ENCODE measurements at places on chromosomes 13 and 19.

DNA sequence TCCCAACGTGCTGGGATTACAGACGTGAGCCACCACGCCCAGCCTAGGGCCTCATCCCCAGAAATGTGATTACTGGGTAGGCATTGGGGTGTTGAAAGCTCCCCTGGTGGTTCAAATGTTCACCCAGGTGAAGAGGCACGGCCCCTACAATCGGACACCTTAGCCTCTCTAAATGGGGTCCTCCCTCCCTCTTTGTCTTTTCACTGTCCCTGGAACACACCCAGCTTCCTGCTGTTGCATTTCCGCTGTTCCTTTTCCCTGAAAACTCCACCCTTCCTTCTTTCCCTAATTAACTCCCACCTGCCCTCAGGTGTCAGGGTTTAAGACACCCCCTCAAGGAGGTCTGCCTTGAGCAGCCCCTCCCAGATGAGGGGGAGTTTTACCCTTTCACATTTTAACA is 3.6 kb upstream of the PRODH2 start:
- no peak for DNase-seq

- no peak for DNase-seq
These were observed 12.0 kb upstream of the NUMBL start for GRCh38 chr19:40702337-40703012.

DNA sequence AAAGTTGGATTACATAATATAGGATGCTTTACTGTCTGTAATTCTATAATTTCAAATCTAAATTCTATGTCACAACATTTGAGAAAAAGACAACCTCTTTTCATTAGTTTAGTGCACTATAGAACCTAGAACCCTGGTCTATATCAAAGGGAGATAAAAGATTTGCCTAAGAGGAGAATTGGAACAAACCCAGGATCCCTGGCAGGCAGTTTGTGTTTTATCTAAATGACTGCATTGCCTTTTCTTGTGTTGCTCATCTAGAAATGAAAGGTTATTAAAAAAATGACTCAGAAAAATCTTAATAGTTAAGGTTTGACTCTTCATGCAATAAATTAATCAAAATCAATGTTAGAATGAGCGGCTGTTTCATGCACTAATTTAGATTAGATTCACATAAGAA is 96.7 kb downstream of the PCDH9 start:
- no peak for DNase-seq

DNA sequence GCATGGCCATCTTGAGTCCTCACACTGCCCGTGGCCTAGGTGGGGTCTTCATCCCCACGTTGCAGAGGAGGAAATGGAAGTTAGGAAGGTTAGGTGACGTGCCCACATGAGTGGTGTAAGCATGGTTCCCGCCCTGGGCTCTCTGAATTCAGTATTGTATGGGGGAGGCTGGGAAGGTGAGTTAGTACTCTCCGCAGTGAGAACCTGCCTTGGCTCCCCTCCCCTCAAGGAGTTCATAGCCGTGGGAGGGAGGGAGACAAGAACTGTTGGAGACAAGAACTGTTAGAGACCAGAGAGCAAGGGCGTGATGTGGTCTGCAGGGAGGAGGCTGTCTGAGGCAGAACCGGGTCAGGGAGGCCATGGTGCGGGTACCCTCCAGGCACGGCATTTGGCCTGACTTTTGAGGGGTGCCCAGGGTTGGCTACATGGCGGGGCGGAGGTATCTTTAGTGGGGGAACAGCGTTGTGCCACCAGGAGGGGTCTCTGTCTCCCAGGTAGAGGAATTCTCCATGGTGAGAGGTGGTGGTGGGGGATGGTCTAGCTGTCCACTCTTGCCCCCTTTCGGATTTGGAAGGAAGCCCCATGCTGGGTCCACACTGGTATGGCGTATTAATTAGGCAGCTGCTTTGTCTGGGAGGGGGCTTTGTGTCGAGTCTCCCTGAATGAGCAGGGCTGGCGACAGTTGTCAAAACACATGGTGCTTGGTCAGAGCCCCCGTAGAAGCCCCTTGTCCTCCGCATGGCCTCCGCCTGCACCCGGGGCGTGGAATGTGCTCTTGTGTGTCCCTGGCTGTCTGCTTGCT is 45.8 kb downstream of the CAPN12 start:
- no peak for DNase-seq

DNA sequence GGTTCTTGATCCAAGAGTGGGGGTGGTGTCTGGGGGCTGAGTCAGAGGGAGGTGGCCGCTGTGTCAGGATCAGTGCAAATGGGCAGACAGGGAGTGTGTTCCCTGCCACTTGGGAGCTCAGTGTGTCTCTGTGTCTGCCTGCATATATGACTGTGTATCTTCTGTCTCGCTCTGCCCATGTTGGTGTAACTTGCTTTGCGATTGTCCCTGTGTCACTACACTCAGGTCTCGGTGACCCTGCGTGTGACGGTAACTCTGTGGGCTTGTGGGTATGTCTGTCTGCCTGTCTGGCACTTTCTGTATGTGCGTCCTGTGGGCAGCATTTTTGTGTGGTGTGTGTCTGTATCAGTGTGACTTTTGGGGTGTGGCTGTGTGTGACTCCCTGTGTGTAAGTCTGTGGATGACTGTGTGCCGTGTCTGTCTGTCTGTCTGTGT is 8.2 kb upstream of the ERFL start:
- DNase-seq, result no peak

DNA sequence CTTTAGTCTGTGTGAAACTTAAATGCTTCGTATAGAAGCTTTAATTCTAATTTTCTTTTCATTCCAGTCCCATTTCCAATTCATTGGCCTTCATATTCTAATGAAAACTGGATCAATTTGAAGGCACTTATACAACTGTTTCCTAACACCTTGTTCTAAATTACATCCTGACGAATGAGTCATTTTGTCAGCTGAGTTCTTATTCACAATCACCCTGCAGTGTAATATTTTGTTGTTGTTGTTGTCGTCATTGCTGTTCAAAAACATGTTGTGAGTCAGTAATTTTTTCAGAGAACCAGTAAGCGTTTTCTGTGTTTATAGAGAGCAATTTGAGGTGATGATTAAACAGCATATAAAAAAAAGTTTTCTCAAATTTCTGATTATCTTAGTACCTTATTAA is 290.0 kb downstream of the PCDH9 start:
- no peak for DNase-seq

- DNase-seq, result peak; percentile 42
These were observed 100.2 kb upstream of the MBNL2 start for GRCh38 chr13:97121894-97122293.

- no peak for DNase-seq
These were observed 880.6 kb upstream of the GPC6 start for GRCh38 chr13:92346046-92346445.

GRCh38 chr19:46840498-46840942 is 10.1 kb downstream of the AP2S1 start:
- DNase-seq, result no peak

GRCh38 chr19:51372021-51372648 is 319 bp downstream of the NKG7 start:
- no peak for DNase-seq

DNA sequence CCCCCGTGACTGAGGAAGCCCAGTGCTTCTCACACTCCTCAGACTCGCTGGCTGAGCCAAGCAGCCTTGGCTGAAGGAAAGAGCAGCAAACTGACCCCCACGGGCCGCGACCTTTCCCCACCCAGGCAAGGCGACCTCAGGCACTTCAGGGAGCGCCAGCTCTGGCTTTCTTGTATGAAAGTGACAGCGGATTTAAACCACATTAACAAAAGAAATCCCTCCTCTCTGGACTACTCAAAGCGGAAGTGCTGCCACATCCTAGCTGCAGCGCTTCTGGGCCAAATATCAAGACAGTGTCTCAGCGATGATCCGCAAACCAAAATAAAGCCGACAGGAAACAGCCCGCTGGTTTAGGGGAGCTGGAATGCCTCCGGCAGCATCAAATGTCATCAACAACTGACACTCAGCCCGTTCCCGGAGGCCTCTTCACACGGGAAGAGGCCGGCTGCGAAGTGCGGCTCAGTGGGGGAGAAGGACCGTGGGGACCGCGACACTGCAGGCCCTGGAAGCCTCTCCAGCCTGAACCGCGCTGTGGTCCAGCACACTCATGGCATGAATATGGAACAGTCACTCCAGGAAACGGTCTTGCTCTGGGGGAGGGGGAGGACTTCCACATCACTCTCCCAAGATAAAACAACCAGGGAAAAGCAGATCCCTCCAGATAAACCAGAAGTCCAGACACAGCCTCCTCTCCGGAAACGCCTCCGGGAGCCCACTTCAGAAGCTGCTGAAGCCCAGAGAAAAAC is 1.4 kb downstream of the RASA3 start:
- peak; percentile 62 for DNase-seq

DNA sequence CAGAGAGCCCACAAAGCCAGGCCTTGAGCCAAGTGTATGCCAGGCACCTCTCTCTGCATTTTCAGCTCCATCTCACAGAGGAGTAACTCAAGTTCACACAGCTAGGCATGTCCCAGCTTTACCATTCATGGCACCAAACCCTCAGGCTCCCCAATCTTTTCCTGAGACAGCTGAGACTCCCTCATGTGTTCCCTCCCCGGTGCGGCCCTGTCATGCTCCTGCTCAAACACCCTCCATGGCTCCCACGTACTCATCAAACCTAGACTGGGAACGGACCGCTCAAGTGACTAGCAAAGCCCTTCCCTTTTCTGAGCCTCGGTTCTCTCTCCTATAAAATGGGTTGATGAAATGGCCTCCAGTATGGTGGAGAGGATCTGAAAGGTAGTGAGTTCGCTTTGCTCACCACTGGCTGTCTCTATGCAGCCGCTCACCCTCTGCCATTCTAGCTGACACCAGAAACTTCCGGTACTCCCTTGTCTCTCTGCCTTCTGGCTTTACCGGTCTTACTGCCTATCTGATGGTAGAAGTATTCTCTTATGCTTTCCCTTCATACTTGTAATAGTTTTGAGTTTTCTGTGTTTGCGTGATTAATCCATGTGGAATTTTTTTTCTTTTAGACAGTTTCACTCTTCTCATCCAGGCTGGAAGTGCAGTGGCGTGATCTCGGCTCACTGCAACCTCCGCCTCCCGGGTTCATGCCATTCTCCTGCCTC is 7.8 kb upstream of the SLC44A2 start:
- DNase-seq, result peak; percentile 70

DNA sequence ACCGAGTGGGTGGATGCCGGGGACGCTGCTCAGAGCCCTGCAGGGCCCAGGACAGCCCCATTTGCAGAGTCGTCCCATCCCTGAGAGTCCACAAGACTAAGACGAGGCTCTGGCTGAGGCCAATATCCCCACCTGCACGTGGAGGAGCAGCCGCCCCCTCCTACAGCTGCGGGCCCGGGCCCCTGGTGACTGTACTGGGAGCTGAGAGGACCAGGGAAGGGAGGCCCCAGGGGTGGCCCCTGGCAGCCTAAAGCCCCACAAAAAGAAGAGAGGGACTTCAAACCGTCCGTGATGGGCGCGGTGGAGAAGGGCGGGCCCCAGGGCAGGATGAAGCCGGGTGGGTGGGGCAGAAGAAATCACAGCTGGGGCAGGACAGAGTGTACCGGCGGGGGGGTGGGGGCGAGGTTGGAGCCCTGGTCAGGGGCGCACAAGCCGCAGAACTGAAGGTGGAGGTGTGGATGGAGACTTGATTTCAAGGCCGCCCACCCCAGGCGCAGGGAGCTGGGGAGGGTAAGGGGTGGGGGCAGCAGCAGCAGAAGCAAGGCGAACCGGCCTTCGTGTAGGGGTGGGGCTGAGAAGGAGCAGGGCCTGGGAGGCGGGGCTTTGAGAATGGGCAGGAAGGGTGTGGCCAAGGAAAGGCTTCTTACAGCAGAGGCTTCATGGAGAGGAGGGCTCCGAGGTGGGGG is 12.9 kb downstream of the CFD start:
- DNase-seq, result no peak

GRCh38 chr13:95530178-95530577 is 22.3 kb upstream of the CLDN10 start:
- DNase-seq, result no peak

DNA sequence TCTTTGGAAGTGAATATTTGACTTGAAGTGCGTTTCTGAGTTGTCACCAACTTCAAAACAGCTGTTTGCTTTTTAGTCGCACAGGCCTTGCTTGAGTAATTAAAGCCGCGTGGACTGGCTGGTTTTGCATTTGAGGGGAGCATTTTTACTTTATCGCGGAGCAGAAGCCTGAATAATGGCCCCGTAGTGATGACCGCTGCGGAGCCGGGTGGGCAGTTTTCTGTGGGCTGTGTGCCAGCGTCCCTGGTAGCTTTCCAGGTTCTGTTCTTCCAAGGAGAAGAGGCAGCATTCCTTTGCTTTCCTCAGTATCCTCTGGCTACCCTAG is 1.1 kb downstream of the NAA16 start:
- peak; percentile 12 for DNase-seq

DNA sequence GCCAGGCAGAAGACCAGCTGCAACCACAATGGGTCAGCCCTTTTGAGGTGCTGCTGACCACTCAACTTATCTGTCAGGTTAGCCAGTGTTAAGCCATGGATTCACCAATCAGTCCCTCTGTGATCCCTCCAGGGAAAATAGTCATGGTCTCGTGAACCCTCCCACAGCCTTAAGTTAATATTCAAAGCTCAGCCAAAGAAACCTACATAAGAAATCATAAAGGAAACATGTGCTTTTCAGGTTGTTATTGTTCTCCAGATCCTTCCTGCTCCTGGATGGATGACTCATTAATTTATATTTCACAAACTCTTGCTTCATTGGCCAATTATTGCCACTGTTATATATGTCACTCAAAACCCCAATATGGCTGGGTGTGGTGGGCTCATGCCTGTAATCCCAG is 161.9 kb downstream of the B3GLCT start:
- no peak for DNase-seq

GRCh38 chr13:25170554-25171111 is 1.5 kb downstream of the AMER2 start:
- DNase-seq, result no peak

DNA sequence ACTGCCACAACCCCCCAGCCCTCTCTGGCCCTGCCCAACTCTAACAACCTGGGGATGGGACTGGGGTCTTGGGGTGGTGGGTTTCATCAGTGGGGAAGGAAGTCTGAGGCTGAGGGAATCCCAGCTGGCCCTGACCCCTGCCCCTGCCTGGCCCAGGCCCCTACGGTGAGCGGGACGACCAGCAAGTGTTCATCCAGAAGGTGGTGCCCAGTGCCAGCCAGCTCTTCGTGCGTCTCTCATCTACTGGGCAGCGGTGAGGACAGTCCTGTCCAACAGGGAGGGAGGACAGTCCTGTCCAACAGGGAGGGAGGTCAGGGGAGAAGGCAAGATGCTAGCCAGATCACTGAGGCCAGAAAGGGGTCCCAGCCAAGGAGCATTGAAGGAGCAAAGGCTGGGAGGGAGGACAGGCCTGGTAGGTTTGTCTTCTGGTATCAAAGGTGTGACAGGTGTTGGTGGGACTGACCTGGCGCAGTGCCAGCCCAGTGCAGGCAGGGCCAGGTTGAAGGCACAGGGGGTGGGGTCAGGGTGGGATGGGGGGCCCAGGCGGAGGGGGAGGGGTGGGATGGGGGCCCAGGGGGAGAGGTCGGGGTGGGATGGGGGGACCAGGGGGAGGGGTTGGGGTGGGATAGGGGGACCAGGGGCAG is 12.1 kb upstream of the LTBP4 start:
- DNase-seq, result no peak

- DNase-seq, result no peak
These were observed 484.5 kb downstream of the LIG4 start for GRCh38 chr13:107730813-107731212.

DNA sequence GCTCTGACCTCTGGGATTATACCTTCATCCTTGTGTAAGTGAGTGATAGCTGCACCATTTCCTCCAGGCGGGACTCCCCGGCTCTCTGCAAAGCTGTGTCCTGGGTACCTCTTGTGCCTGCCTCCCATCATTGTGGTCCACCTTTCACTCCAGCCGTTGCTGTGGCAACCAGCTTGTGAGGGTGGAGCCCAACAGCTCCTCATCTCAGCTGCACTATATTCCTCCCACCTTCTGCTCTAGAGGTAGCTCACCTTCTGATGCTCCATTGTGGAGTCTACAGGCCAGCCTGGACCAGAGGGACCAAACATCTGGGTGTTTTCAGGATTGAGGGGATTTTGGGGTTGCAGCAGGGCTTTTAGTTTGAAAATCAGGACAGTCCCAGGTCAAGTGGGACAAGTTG is 708.2 kb downstream of the UQCRFS1 start:
- DNase-seq, result no peak
